Ecto neural progenitor cell (in vitro differentiated cells): ENCODE measurements at places on chromosomes 3 and 15.

GRCh38 chr15:87877822-87878542, 378.6 kb downstream of the NTRK3 start:
- DNase-seq: no peak

DNA sequence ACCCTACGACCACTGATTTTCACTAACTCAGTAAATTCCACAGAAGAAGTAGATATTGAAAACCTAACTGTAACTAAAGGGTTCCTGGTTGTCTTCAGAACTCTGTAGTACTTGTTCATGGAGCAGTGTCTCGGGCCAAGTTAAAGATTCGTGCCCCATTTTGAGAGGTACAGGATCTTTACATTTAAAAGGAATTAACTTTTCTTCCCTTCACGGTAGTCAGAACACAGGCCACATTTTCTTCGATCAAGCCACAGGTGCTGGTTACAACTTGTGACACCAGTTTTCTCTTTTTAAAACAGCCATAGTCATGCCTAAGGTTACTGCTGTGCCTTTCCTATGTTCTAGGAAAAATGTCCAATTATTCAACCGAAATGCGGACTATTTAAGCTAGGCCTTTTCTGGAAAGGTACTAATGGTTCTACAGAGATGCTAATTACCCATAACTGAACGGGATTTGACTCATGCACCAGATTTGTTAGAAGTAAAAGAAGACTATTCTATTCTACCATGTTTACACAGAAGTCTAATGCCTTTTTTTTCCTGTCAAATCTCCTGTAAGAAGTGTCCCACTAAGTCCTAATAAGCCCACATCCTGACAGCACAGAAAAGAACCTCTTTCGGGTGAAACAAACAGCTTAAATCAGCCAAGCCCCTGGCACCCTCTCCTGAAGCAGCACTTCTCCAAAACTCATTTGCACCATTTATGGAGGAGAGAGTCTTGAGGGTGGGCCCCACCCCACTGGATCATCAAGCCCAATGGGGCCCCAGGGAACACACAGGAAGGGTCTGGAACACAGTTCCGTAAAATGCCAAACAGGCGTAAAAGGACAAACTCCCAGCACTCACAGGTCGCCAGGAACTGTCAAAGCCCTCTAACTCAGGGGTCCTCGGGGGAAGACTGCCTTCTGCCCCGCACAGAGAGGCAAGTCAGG, 1.9 kb downstream of the LRIG1 start:
- no peak for DNase-seq

DNA sequence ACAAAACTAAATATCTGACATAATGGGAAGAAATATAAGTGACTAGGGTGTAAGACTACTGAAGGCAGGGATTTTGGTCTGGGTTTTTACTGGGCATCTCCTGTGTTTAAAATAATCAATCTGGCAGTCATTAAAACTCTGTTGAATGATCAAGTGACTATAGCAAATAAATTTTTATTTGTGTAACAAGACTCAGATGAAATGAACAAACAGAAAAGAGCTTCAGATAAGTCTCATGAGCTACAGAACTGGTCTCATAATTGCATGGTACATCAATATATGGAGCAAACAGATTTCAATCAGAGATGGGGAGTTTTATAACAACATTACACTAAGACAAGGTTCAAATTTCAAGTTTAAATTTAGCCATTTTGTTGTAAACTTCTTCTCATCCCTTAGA, 372.5 kb downstream of the PLCL2 start:
- DNase-seq: no peak

DNA sequence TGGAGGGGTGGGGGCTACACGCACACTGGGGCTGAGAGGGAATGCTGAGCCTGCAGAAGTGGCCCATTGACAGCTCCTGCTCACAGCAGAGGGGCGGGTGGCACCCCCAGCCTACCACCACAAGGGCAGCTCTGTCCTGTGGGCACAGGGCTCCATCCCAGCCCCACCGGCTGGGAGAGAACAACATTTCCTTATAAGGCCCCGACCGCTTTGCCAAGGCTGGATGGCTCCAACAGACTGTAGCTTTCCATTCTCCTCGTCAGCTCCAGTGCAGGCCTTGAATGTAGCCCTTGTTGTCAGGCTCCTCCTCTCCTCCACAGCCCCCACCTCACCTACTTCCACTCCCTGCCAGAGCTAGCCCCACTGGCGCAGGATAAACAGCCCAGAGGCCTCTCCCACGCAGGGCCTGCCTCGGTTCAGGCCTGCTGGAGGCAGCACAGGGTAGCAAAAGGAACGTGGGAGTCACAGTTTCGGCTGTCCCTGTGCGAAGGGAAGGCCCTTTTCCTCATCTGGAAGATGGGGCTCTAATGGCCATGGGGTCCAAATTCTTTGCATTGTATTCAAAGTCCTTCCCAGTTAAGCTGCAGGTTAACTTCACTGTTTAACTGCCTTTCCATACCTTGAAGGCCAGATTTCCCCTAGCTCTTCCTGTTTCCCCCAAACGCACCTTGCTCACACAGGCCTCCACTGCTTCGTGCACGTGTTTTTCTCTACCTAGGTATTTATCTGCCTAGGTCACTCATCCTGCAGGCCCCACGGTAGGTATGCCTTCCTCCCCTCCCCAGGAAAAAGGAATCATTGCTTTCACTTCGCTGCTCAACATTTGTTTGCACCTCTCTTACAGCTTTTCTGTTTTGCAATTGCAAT, 101.6 kb upstream of the LPP start:
- peak; percentile 78 for DNase-seq

GRCh38 chr15:58773024-58773423, 1.9 kb downstream of the MINDY2 start:
- no peak for DNase-seq

DNA sequence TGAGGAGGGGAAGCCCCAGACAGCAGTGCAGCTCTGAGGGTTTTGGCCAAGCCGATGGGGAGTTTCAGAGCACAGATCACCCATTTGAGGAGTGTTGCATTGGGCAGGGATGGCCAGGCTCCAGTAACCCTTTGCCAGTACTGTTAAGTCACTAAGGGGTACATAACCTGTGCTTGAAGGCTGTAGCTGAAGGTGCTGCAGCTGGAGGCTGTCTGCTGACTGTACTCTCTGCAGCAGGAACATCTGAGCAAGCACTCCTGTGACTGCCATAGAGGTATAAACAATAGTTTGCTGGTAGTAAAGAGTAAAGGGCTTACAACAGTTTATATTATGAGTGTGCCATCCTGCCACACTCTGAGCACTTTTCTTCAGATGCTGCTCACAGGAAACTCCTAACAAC, 297.8 kb downstream of the EPHA3 start:
- no peak for DNase-seq

DNA sequence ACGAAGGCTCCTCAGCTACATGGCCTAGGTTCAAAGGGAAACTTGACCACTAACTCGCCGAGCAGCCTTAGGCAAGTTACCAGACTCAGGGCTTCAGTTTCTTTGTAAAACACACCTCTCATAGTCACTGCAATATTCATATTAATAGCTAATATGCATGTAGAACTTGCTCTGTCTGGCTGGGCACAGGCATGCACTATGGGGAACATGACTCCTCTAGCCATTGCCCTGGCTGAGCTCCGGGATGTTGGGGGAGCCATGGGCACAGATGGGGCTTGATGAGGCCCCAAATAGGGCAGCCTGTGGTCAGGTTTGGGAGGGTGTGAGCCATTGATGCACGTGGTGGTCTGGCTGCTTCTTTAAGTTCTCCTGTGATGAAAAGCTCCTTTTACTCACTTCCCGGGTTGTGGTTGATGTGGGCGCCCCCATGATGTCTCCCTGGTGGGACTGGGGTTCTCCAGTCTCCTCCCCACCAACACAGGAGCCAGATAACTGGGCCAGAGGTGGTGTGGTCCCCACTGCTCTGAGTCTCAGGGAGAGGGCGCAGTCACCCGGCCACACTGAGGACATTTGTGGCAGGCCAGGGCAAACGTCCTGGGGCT, 29.4 kb upstream of the DUSP7 start:
- DNase-seq: no peak

- no peak for DNase-seq
Measured at GRCh38 chr3:90128391-90128790, 1021.0 kb downstream of the EPHA3 start.

GRCh38 chr15:63135804-63136203, 14.1 kb downstream of the LACTB start:
- no peak for DNase-seq

DNA sequence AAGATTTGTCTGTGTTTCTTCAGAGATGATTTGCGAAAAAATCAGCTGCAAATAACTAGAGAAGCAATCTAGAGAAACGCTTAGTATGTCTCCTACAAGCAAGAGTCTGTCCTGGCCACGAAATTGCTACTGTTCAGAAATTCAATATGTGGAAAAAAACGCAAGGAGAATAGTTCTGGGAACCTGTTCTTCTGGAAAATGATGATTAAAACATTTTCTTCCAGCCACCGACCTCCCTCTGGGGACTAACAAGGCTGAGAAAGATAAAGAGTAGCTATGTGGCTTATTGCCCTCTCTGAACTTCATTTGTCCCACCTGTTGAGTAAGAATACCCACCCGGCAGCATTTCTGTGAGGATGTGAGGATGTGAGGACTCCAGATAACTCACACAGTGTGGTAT, 31.6 kb downstream of the SNTN start:
- no peak for DNase-seq
